Kidney capillary endothelial cell (primary cell): ENCODE measurements at places on chromosomes 3 and 15.

DNA sequence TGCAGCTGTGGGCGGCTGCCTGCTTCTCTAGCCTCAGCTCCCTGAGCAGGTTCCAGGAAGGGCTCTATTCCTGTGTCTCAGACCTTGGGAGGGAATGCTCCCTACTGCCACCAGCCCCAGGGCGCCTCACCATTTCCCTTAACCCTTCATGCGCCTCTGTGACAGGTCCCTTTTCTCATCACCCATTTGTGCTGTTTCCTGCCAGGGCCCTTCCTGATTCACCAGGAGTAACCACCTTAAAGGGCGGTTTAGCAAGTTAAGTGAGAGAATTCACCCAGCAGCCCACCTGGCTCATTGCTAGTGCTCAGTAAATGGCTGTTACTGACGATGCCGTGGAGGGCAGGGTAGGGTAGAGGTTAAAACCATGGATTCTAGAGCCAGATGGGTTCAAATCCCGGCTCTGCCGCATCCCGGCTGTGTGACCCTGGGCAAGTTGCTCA, 87.8 kb downstream of the WNT7A start:
- DNase-seq, result no peak

DNA sequence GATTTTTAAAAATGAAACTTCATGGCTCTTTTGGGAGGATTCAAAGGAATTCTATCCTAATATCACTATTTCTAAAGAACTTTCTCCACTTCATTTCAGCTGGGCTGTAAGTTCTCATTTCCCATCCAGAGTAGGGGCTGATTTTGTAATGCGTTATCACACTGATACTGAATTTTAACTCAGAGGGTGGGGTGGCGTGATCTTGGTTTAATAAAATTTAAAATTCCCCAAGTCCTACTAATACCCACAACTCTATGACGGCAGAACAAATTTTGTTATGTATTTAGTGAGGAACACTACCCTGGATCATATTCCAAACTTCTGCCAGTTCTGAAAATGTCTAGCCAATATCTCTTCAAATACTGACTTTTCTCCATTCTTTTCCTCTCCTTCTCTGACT, 92.7 kb downstream of the ASB7 start:
- no peak for DNase-seq

DNA sequence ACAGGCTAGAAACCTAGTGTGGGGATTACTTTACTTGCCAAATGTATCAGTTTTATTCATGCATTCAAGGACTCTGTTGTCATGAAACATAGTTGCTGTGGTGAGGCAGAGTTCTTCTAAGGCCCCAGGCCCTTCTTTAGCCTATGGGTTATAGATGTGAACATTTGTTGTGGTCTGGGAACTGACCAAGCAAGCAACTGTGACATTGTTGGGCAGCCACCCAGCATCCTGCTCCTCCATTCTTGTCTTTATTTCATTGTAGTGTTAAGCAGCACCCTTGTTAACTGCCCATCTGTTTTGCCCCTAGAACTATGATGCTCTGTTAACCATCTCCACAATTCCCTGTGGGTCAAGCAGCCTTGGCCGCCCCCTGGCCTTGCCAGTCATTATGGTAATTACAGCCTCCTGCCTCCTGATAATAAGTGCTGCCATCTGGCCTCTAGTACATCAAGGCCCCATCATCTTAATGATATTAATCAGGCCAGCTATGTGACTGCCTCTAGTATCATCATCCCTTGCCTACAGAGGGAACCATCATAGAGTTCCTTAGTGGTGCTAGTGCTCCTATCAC, 12.2 kb upstream of the IFT57 start:
- no peak for DNase-seq

- no peak for DNase-seq
These were observed 30.1 kb downstream of the SST start for GRCh38 chr3:187639927-187640568.

- DNase-seq, result peak; percentile 44
These were observed 68.3 kb upstream of the GLCE start for GRCh38 chr15:69092159-69092558.

DNA sequence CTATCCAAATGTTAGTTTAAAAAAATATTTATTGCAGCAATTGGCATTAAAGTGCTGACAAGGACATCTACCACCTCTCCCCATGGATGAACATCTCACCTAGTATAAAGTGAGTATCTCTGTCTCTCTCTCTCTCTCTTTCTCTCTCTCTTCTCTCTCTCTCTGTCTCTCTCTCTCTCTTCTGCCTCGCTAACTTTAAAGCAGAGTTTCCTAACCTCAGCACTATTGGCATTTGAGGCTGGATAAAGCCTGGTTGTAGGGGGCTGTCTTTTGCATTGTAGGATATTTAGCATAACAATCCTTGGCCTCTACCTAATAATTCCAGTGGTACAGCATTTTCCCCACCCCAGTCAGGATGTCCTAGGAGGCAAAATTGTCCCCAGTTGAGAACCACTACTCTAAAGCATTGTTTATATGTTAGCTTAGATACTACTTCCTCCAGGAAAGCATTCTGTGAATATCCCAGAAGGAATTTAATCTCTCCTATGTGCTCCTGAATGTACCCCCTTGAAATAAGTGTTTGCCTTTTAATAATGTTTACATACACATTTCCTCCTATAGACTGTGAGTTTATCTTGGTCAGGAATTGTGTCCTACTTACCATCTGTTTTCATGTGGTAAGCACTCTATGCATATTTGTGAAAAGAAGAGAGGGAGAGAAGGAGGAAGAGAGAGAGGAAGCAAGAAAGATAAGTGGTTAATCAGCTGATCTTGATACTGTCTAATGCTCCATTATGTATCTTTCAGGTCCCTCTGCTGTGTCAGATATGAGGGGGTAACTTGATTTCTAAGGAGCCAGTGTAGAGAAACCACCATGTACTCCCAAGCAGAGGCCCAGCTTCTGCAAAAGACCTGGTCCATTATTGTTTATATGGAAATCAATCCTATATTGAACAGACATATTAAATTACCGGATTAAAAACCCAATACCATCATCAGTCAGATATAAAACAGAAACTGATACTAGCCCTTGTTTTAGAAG, 346.6 kb downstream of the RBMS3 start:
- DNase-seq, result no peak

- no peak for DNase-seq
These were observed 51.6 kb upstream of the TBC1D23 start for GRCh38 chr3:100209169-100209568.

DNA sequence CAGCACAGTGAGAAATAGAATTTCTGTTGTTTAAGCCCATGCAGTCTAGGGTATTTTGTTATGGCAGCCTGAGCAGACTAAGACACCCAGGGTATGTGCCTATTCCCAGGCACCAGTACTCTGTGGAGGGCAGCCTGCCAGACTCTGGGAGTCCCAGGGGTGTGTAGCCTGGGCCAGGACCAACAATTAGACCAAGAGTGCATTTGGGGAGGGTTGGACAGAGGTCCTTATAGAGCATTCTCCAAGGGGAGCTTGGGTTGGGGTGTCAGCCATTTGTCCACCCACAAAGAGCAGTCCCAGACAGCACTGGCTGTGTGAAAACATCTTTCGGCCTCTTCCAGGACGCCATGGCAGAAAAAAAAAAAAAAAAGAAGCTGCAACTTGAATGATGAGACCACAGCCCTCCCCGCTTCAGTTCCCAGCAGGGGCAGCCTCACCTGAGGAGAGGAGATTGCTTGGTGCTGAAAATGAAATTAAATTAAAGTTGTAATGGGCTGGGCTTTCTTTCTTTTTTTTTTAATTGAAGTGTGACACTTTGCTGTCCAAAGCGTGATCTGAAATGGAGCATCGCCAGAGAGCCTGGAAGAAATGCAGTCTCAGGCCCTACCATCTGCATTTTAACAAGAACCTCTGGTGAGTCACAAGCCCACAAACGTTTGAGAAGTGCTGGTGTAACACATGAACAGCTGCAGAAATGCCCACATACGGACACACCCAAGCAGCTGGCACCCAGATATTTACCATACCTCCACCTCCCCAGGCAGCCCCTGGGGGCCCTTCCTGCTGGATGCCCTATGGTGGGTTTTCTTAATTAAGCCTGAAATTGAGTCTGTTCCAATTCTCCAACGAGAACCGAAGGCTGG, 21.3 kb upstream of the CAV3 start:
- no peak for DNase-seq

- DNase-seq, result no peak
These were observed 169.2 kb downstream of the NFKBIZ start for GRCh38 chr3:102018551-102018950.

DNA sequence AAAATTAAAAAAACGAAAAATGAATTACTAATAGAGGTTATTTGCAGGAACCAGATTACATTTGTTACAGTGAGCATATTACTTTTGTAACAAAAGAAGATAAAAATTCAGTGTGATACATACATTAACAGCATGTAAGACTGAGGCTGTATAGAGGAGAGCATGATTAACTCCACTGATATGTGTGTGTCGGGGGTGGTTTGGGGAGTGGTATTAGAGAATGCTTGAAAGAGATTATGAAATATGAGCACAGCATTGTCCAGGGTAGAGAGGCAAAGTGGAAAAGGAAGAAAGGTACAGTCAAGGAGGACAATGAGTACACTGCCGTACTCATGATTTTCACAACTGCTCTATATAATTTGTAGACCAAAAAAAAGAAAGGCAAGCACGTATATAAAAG, 62.9 kb upstream of the LRRFIP2 start:
- no peak for DNase-seq

DNA sequence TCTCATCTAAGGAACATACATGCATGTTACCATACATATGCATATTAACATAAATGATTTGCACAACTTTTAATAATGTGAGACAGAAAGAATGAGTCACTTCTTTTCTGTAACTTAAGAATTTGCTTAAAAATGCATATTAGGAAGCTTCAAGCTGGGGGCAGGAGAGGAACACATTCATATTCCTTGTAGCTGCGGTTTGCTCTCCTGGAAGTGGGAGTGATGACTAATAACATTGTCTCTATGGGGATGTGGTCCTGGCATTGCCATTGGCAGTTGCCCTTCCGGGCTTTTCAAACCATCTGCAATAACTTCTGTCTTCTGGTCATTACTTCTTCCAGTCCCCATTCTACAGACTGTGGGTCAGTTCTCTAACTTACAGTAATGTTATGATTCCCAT, 15.6 kb downstream of the CHST2 start:
- DNase-seq, result peak; percentile 96

DNA sequence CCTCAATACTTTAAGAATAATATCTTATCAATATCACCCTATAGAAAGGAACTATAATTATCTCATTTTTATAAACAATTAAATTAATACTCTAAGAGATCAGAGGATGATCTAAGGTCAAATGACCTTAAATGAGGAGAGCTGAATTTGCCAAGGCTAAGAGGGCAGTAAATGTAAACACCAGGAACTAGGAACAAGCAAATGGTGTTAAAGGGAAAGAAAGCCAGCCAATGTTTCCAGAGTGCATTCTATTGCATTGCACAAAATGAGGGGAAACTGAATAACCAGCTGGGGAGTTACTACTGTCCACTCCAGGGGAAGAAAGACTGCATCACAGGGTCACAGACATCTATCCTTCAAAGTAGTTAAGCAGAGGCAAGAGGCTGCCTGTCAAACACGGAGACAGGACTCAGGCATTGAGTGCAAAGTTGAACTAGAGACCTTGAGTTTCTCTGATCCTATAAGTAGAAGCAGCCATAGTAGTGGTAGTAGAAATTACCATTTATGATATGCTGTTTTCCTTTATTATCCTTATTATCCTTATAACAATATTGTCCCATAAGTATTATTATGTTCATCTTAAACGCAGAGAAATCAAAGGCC, 466.4 kb downstream of the MAGI1 start:
- DNase-seq, result no peak
